ENCODE measurements at places on chromosomes 6 and 20. TPM values are rescaled to one million over a fixed set of nuclear protein-coding genes. Genes with fewer than 3 reads are reported as not detected.
A peak's percentile ranks its signal among the peaks of the same experiment; 100 is the strongest.

- no peak for DNase-seq
- peaks cover 5% of the 10 kb centered on the region for H3K4me1 ChIP-seq
- no peaks in the 10 kb centered on the region for H3K27me3 ChIP-seq
- no peak overlapping the region for H3K4me3 ChIP-seq
- no peak overlapping the region for H3K27ac ChIP-seq
Observed at GRCh38 chr6:109706513-109706912, 15.4 kb downstream of the FIG4 start.

GRCh38 chr6:34585108-34585507 lies 29.0 kb upstream of the SPDEF start:
- H3K4me1 ChIP-seq, result peaks cover 16% of the 10 kb centered on the region
- DNase-seq, result no peak
- no peak overlapping the region for H3K4me3 ChIP-seq
- H3K36me3 ChIP-seq, result peaks cover 14% of the 10 kb centered on the region

- H3K4me3 ChIP-seq, result no peak overlapping the region
- no peaks in the 10 kb centered on the region for H3K27me3 ChIP-seq
- H3K27ac ChIP-seq, result no peak overlapping the region
- H3K4me1 ChIP-seq, result peaks cover 14% of the 10 kb centered on the region
Observed at GRCh38 chr6:164377348-164377918, 932.0 kb downstream of the C6orf118 start.

GRCh38 chr6:135820340-135820739 lies 31.2 kb upstream of the PDE7B start:
- no peak for DNase-seq
- no peaks in the 10 kb centered on the region for H3K36me3 ChIP-seq
- no peak overlapping the region for H3K27ac ChIP-seq

- no peaks in the 10 kb centered on the region for H3K27me3 ChIP-seq
- H3K36me3 ChIP-seq, result no peaks in the 10 kb centered on the region
- H3K4me1 ChIP-seq, result no peaks in the 10 kb centered on the region
- peak; percentile 51 for DNase-seq
- no peak overlapping the region for H3K27ac ChIP-seq
Observed at GRCh38 chr6:132161283-132161682, 210.1 kb upstream of the CCN2 start.

GRCh38 chr6:14543971-14544585 lies 426.5 kb downstream of the CD83 start:
- DNase-seq, result no peak
- peaks cover 13% of the 10 kb centered on the region for H3K4me1 ChIP-seq
- no peaks in the 10 kb centered on the region for H3K27me3 ChIP-seq
- no peak overlapping the region for H3K27ac ChIP-seq
- no peak overlapping the region for H3K4me3 ChIP-seq
- peaks cover 4% of the 10 kb centered on the region for H3K36me3 ChIP-seq

- DNase-seq, result peak; percentile 15
- H3K27ac ChIP-seq, result no peak overlapping the region
- no peak overlapping the region for H3K4me3 ChIP-seq
- H3K4me1 ChIP-seq, result no peaks in the 10 kb centered on the region
- no peaks in the 10 kb centered on the region for H3K36me3 ChIP-seq
- H3K27me3 ChIP-seq, result no peaks in the 10 kb centered on the region
Observed at GRCh38 chr6:156109713-156110112, 654.1 kb upstream of the NOX3 start.

DNA sequence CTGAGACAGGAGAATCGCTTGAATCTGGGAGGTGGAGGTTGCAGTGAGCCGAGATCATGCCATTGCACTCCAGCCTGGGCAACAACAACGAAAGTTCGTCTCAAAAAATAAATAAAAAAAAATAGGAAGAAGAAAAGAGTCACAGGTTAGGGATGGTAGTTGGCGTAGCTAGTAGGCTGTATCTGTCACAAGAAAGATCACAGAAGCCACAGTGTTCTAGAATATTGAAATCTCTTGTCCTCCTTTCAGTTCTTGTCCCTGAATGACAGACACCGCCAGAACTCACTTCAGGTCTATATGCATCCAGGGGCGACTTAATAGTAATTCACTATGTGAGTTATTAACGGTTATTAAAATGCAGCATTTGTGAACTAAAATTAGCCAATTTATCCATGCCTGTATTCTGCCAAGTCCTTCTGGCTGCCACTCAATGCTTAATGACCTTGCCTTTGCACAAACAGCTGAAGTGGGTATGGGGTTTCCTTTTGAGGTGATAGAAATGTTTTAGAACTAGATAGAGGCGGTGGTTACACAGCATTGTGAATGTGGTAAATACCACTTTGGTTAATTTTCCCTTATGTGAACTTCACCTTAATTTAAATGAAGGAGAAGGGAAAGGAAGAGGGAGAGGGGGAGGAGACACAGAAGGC lies 41.3 kb upstream of the ZMYND8 start:
- no peak overlapping the region for H3K4me3 ChIP-seq
- H3K27ac ChIP-seq, result no peak overlapping the region
- peaks cover 3% of the 10 kb centered on the region for H3K4me1 ChIP-seq
- no peaks in the 10 kb centered on the region for H3K36me3 ChIP-seq
- H3K27me3 ChIP-seq, result no peaks in the 10 kb centered on the region

GRCh38 chr6:159979136-159979874 lies 10.4 kb downstream of the IGF2R start:
- peak; percentile 84 for DNase-seq
- peak overlapping the region; percentile 17 for H3K4me3 ChIP-seq
- peak overlapping the region; percentile 47 for H3K27ac ChIP-seq
- H3K4me1 ChIP-seq, result peaks cover 75% of the 10 kb centered on the region

- H3K4me3 ChIP-seq, result no peak overlapping the region
- peak; percentile 17 for DNase-seq
- no peaks in the 10 kb centered on the region for H3K36me3 ChIP-seq
- H3K4me1 ChIP-seq, result peaks cover 13% of the 10 kb centered on the region
- H3K27me3 ChIP-seq, result no peaks in the 10 kb centered on the region
Observed at GRCh38 chr6:81166770-81167169, 585.7 kb downstream of the TENT5A start.

GRCh38 chr6:7642791-7643190 lies 52.8 kb downstream of the SNRNP48 start:
- H3K36me3 ChIP-seq, result peaks cover 4% of the 10 kb centered on the region
- no peaks in the 10 kb centered on the region for H3K27me3 ChIP-seq
- no peak for DNase-seq

- peak overlapping the region; percentile 36 for H3K4me3 ChIP-seq
- peaks cover 46% of the 10 kb centered on the region for H3K4me1 ChIP-seq
- peak; percentile 96 for DNase-seq
Observed at GRCh38 chr6:21742238-21742660, 148.7 kb downstream of the SOX4 start.

DNA sequence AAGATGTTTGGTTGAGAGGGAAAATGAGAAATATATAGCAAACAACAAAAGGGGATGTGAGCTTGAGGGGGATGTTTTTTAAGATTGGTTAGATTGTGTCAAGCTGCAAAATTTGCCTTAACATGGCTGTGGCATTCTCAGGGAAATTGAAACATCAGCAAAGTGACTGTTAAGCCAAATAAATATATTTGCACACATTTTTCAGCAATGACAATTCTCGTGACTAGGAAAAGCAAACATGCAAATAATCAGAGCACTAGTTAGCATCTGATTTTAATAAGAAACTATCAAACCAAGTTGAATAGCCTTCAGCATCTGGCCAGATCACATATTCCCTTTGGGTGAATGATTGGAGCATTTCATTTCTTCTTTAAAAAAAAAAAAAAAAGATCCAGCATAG lies 262.8 kb downstream of the TBC1D7 start:
- no peak for DNase-seq
- H3K27me3 ChIP-seq, result peaks cover 12% of the 10 kb centered on the region
- no peaks in the 10 kb centered on the region for H3K36me3 ChIP-seq

DNA sequence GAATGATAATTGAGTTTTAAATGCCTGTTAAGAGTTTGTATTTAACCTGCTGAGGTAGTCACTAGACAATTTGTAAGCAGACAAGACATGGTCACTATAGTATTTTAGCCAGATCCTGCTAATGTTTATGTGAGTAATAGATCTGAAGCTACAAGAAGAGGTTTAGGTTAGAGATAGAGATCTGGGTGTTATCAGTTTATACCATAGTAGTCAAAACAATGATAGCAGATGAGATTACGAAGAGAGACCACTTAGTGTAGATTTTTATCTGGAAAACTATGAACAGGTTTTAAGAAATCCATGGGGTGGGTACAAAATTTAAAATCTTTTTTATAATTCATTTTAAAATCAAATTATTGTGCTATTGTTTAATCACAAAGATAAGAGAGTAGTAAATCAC lies 47.5 kb downstream of the PHIP start:
- peak overlapping the region; percentile 55 for H3K27ac ChIP-seq
- H3K36me3 ChIP-seq, result peaks cover 42% of the 10 kb centered on the region

DNA sequence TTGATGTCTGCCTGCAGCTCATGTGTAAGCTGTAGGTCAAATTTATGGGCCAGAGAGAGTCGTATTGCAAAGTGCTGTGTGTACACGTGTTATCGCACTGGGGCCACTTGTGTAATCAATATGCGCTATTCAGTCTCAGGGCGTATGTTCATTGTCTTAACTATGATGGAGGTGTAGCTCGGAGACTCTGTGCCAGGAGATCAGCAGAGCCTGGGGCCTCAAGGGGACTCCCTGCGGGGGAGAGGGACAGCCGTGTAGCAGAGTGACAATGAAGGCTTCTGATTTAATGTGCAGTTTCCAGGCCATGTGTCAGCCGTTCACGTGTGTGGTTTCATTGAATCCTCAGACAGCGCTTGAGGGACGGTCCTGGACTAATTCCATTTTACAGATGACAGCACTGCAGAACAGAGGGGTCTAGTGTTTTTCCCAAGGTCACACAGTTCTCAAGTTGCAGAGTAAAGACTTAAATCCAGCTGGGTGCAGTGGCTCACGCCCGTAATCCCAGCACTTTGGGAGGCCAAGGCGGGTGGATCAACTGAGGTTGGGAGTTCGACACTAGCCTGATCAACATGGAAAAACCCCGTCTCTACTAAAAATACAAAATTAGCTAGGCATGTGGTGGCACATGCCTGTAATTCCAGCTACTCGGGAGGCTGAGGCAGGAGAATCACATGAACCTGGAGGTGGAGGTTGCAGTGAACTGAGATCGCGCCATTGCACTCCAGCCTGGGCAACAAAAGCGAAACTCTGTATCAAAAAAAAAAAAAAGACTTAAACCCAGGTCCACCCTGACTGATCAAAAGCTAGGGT lies 242.5 kb downstream of the PREX1 start:
- H3K36me3 ChIP-seq, result no peaks in the 10 kb centered on the region
- H3K4me3 ChIP-seq, result no peak overlapping the region
- no peak for DNase-seq
- peaks cover 63% of the 10 kb centered on the region for H3K27me3 ChIP-seq
- H3K4me1 ChIP-seq, result peaks cover 5% of the 10 kb centered on the region

GRCh38 chr6:111761212-111761611 lies 112.0 kb downstream of the FYN start:
- no peak overlapping the region for H3K4me3 ChIP-seq
- no peaks in the 10 kb centered on the region for H3K4me1 ChIP-seq

- no peak for DNase-seq
- no peak overlapping the region for H3K4me3 ChIP-seq
- H3K27ac ChIP-seq, result peak overlapping the region; percentile 52
- H3K36me3 ChIP-seq, result peaks cover 50% of the 10 kb centered on the region
- no peaks in the 10 kb centered on the region for H3K27me3 ChIP-seq
Observed at GRCh38 chr20:37243937-37244571, 17.6 kb downstream of the GHRH start.

DNA sequence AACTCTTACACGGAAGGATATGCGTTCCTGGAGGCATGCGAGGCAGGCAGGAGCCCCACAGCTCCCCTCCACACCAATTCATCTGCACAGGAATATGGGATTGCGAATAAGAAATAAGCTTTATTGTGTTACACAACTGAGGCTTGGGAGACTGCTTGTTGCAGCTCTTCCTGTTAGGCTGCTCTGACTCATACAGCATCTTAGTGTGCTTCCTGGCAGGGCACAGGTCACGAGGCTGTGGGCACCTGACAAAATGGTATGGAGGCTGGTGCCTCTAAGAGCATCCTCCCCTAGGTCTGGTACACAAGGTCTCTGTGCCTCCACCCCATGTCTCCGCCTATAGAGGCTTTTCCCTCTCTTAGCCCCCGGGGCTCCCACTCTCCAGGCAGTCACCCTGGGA lies 6.8 kb downstream of the SLC22A3 start:
- no peaks in the 10 kb centered on the region for H3K36me3 ChIP-seq
- H3K4me3 ChIP-seq, result no peak overlapping the region
- no peaks in the 10 kb centered on the region for H3K4me1 ChIP-seq

The FYN gene
- 53.7 TPM for total RNA-seq

The PSORS1C2 gene
- not detected for total RNA-seq

The ETV7 gene
- 0.20 TPM for total RNA-seq

The APOM gene
- 5.0 TPM for total RNA-seq

The POU5F1 gene
- 2.0 TPM for total RNA-seq

The FOXC1 gene
- total RNA-seq, result 16.8 TPM

The CFAP206 gene
- 0.27 TPM for total RNA-seq

The ROS1 gene
- 63.0 TPM for total RNA-seq

The PERP gene
- 103 TPM for total RNA-seq

The SLC17A1 gene
- total RNA-seq, result not detected

The CNBD2 gene
- 3.4 TPM for total RNA-seq

The GSTA2 gene
- not detected for total RNA-seq

The ADGRF1 gene
- 3.5 TPM for total RNA-seq
